SK-MEL-5 (cell line): ENCODE measurements at places on chromosomes 5 and 9.

DNA sequence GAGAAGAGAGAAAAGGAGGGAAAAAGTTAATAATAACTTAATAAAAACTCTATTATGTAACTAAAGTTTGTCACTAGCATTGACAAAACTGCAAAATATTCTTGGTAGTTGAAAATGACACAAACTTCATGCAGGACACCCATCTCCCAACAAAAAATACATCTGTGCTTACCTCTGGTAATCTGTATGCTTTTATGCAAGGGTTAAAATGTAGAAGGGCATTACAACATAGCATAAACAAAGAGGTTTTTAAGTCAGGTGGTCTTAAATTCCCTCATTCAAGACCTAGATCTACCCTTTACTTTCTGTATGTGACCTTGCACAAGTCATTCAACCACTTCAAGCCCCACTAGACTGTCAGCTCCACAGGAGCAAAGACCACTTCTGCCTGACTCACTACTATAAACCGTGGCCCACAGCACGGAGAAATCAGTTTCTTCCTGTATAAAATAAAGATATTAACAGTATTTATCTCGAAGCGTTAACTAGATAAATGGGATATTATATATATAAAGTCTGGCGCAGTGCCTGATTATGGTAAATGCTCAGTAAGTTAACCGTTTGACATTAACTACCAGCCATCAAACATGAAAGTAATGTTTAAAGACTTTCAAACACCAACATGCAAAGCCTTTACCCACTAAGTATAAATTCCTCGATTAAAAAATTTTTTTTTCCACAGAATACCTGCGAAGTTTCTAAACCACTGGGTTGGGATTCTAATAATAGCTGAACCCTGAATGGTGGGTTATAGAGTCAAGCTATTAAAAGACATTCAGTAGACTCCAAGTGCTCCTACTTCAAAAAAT lies 2.0 kb downstream of the FBXL17 start:
- peak; percentile 11 for DNase-seq

DNA sequence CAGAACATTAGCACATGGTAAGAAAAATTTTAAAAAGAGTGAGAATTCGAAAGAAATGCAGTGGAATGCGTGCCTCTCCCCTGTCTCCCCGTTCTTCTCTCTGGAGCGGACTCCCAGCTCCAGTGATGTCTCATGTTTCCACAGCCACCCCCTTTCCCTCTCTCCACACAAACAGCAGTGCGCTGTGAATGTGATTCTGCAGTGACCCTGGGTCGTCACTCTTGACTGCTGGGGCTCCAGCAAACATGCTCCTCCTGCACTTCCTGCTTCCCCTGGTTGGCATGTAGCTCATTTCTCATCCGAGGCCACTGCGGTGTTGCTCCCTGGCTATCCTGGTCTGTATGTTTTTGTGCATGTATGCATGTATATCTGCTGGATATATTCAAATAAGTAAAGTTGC lies 13.3 kb downstream of the PHF2 start:
- DNase-seq = no peak

DNA sequence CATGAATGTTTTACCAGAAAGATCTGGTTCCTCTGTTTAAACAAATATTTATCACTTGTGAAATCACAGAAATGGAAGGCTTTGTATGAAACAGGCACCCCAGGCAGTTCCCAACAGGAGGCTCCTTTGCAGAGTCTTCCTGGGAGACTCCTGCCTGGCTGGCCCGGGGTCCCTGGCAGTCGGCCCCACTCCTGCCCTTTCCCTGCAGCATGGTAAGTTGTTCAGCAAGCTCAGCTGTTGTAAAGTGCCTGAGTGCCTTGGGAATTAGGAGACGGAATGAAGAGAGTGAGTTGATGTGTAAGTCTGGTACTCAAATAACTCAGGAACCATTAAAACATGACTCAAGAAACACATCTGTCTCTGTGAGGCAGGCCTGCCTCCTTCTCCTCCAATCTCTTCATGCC lies 17.5 kb upstream of the LHFPL2 start:
- DNase-seq = no peak

DNA sequence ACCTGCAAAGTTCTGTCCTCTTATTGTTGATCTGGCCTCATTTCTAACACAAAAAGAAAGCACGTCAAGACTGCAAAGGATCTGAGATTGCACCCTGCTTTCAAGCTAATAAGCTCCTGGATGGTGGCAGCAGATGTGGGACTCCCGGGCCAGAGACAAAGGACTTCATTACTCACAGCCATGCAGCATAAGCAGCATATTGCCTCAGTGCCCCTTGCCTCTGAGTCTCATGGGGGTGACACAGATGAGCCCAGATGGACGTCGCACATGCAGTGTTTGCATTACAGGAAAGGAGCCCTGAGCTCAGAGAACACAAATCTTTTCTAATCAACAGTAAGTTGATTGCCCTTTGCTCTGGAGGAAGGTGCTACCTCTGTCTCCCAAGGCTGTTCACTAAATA lies 105.0 kb downstream of the SLC28A3 start:
- DNase-seq = no peak

GRCh38 chr5:65299861-65300260 lies 181.9 kb downstream of the ADAMTS6 start:
- no peak for DNase-seq

DNA sequence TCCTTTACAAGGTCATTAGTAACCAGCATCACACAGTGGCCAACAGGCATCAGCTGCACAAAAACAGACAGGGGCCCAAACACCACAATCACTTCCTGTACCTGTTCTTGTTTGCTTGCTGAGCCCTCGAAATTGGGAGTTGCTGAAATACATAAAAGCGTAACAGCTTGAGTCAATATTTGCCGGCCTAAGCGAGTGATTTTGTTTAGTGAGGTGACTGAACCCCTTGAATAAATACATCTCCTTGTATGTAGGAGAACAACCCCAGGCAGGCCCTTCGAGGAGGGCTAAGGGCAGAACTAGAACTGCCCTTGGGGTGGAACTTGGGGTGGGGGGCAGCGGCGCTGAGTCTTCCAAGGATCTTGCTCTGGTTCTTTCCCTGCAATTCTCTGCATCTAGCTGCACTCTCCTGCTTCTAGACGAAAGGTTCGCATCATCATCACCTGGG lies 502.5 kb downstream of the RASEF start:
- DNase-seq = no peak

DNA sequence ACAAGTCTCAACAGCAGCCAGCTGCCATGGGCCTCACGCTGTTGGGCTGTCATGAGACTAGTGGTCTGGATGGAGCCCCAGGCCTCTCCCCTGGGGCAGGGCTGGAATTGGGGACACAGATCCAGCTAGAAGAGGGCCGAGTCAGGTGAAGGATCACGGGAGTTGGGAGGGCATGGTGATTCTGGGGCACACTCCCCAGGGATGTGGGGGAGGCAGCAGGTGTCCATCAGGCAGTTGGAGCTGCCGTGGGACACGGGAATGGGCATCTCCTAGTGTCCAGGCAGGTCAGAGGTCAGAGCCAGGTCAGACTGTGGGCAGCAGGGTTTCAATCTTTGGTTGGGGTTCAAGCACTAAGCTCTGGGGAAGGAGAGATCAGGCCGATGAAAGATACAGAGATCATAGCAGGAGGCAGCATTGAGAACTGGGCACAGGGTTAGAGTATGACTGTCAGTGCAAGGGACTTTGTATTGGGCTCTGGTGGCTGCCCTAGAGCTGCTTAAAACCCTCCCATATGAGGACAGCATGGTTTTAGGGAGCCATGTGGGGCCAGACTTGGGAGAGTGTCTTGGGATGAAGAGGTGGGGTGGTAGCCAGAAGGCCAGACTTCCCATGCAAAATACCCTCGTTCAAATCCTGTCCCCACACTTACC lies 59.2 kb downstream of the ARHGEF37 start:
- no peak for DNase-seq

DNA sequence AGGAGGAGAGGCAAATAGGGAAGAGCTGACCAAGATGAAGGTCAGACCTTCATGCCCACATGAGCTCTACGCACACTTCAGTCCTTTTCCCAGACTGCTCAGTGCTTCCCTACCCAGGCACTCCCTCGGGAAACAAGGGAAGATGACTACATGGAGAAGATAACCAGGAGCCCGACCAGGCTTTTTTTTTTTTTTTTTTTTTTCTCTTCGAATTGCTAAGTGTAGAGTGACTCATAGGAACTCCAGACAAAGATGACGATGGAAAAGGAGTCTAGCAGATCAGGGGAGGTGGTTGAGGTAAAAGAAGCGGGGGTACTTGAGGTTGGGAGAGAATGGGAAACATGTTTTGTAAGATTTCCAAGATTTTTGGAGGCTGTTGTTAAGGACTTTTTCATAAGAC lies 526.1 kb downstream of the BNC2 start:
- DNase-seq = no peak

DNA sequence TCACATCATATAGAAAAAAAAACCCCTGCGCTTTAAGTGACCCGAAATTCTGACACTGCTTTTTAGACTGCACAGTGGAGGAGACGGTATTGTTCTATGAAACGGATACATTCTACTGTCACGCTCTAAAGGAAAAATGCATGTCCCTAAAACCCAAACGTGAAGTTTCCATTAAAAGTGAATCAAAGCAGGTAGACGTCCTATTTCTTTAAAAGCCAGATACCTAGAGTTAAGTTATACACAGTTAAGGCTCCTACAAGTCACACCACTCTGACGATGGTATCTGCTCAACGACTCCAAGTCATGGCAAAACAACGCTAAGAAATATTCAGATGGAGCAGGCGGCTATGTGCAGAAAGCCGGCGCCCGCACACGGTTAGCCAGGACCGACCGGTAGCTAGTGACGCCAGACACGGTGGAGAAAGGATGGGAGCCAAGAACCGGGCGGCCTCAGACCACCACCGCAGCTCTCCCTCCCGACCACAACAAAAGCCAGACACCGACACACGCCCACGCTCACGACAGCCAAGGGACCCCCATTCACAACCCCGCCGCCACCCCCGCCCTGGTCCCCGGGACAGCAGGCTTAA lies 734 bp downstream of the SKP1 start:
- DNase-seq = peak; percentile 22

- peak; percentile 81 for DNase-seq
Measured at GRCh38 chr9:111691672-111692329, 30.4 kb downstream of the GNG10 start.

- no peak for DNase-seq
Measured at GRCh38 chr5:79802406-79802805, 112.8 kb downstream of the CMYA5 start.

DNA sequence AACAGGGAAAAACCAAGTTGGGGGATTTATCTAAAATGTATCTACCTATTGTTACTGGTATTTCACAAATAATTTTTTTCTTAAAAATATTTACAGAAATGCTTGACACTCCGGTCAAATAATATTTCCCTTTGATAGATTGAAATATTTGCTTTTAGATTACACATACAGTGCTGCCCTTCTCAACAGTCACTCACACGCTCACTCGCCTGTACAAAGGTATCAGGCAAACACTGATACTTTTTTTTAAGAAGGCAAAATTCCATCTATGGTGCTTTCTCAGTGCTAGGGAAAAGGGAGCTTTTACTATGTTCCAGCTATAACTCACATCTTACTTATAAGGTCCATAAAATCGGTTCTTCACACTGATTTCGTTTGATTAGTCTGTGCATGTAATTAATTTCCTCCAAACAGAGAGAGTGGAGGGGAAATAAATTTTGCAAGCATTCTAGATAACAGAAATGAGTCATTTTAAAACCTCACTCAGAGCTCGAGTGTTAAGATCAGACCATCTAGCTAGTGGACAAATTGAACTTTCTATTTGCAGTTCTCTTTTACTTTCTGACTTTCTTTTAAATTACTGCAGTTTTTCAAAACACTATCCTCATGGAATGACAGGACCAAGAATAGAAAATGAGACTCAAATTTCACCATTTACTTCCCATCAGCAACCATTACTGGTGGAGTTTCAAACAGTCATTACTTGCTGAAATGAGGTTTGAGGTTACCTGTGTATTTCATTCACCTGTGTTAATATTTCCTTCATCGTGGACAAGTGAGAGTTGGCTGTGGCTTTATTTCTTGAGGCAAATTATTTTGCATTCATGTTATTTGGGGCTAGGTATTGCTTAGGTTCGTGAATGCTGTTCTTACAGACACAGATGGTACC lies 273.2 kb downstream of the RAB3C start:
- DNase-seq = no peak

- no peak for DNase-seq
Measured at GRCh38 chr5:28269978-28270377, 1231.6 kb upstream of the CDH9 start.

- DNase-seq = no peak
Measured at GRCh38 chr5:127306647-127307046, 16.1 kb downstream of the MEGF10 start.

- DNase-seq = peak; percentile 24
Measured at GRCh38 chr9:133727876-133728441, 10.2 kb downstream of the SARDH start.

GRCh38 chr5:155471027-155471426 lies 457.5 kb downstream of the KIF4B start:
- DNase-seq = no peak

DNA sequence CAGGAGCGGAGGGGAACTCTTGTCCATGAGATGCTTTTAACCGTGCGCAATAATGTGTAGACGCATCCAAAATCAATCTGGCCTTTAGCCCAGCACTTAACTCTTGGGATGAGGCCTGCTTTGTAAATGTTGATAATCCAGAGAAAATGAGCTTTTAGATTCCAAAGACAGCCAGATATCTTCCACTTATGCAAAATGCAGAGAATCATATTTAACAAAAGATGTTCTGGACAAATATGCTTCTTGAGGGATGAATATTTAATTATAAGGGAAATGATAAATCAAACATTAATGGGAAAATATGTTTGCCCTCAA lies 5.6 kb downstream of the S1PR3 start:
- no peak for DNase-seq

- no peak for DNase-seq
Measured at GRCh38 chr9:13589034-13589737, 309.7 kb upstream of the MPDZ start.

DNA sequence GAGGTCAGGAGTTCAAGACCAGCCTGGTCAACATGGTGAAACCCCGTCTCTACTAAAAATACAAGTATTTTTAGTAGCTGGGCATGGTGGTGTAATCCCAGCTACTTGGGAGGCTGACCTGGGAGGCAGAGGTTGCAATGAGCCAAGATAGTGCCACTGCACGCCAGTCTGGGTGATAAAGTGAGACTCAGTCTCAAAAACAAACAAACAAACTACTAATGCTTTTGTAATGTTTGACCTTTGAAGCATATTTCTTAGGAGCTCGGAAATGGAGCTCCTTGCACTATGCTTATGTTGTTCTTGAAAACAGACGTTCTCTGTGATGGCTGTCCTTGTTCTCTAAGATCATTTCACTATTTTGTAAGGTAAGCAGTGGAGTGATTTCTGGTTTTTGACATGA lies 6.0 kb downstream of the F2RL2 start:
- DNase-seq = no peak
